Right cardiac atrium (tissue), 5 donors: ENCODE measurements at places on chromosomes 12 and 14. TPM values are rescaled to one million over a fixed set of nuclear protein-coding genes. Genes with fewer than 3 reads are reported as not detected.

- no peak for DNase-seq
Observed at GRCh38 chr14:94857950-94858349, 88.0 kb upstream of the GSC start.

DNA sequence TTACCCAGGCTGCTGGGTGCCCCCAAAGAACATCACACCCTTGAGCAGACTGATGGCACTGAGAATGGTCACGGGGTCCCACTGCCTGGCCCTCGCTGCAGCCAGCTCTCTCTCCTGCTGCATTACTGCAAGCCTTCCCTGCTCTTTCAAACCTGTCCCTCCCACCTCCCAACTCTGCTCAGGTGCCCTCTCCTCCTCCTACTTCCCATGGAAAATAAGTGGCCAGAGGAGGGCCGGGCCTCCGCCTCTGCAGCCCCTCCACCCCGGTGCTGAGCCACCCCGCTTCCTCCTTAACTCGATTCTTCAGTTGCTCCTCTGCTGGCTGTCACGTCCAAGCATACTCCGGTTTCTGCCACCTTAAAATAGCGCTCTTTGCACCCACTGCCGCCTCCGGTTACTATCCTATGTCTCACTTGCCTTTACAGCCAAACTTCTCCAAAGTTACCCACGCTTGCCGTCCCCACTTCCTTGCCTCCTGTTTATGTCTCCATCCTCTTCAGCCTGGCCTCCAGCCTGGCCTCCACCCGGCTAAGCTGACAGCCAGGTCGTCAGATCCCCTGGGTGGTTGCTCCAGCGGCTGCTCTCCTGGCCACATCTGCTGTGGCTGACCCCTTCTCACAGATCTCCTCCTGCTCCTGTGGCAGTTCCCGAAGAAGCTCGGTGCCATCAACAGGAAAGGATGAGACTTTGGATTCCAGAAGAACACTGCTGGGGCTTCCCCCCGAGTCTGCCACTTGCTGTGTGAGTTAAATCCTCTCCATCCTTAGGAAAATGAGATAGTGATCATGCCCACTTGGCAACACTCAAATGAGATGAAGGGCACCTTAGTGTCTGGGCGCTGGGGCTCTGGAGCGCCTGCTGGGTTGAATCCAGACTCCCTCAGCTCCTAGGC is 7.7 kb downstream of the SMIM41 start:
- DNase-seq = peak; percentile 46

DNA sequence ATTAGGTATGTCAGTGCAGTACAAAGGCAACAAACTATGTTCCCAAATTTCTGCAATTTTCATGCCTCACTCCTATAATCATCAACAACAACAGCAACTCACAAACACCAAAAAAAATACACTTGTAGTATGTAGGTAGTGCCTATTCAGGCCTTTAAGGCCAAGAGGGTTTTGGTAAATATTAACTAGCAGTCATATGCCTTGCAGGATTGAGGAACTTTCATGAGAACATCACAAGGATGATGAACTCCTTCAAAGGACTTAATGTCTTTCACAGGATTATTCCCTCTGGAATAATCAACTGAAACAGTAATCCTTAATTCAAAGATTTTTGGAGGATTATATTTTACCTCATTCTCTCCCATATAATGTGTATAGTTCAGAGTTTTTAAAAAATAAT is 293.8 kb downstream of the NOVA1 start:
- DNase-seq = no peak

The C1S gene
- 245 TPM for total RNA-seq

The AP1G2 gene
- total RNA-seq = 17.9 TPM
